ENCODE measurements at places on chromosomes 6 and 20.

- DNase-seq = no peak
Measured at GRCh38 chr20:50876063-50876685, 55.1 kb downstream of the ADNP start.

- no peak for DNase-seq
Measured at GRCh38 chr6:90574610-90575009, 12.3 kb downstream of the MAP3K7 start.

DNA sequence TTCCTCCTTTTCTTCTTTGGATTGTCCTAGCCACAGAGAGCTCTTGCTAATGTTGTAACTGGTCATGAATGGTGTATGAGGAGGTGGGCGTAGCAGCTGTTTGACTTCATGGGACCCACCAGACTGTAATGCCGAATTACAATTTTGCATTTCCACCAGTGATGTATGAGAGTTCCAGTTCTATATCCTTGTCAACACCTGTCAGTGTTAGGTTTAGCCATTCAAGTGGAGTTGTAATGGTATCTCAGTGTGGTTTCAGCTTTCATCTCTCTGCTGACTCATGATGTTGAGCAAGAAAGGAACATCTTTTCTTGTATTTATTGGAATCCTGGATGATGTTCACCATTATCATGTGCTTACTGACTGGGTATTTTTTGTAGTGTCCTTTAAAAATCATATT lies 5.1 kb downstream of the IGF2R start:
- DNase-seq = no peak

- DNase-seq = peak; percentile 28
Measured at GRCh38 chr6:170294298-170294730, 3.4 kb upstream of the DLL1 start.

- DNase-seq = no peak
Measured at GRCh38 chr6:56714982-56715456, 72.3 kb upstream of the DST start.

DNA sequence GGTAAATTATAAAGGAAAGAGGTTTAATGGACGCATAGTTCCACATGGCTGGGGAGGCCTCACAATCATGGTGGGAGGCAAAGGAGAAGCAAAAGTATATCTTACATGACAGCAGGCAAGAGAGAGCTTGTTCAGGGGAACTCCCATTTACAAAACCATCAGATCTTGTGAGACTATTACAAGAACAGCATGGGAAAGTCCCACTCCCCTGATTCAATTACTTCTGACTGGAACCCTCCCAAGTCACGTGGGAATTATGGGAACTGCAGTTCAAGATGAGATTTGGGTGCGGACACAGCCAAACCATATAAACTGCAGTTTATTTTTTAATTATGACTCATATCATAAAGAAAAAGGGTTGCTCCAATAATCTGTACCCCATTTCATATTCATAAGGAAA lies 22.3 kb upstream of the HLA-DQA2 start:
- no peak for DNase-seq

DNA sequence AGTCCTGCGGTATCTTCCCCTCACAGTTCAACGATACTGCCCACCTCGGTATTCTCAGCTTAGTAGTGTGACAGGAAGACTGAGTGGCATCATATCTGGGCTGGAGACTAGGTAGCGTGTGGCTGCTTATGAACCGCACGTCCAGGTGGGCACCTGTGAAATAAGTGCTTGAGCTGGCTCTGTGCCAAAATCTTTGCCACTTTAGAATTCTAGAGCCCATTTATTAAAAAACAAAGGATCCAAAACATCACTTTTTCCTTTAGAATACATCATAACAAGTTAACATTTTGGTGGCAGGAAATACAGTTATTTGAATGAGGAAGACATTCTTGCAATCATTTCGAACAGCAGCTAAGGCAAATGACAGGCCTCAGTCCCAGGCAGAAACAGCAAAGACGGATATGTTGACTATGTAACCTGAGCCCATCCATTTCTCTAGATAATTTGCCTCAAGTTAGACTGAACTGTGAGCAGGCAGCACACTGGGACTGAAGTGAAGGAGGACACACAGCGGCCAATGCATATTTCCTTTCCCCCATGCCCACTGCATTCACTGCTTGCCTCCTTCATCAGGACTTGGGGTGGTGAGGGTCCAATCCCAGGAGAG lies 136.6 kb downstream of the GMDS start:
- no peak for DNase-seq

- DNase-seq = no peak
Measured at GRCh38 chr6:38319256-38320212, 320.2 kb downstream of the BTBD9 start.

DNA sequence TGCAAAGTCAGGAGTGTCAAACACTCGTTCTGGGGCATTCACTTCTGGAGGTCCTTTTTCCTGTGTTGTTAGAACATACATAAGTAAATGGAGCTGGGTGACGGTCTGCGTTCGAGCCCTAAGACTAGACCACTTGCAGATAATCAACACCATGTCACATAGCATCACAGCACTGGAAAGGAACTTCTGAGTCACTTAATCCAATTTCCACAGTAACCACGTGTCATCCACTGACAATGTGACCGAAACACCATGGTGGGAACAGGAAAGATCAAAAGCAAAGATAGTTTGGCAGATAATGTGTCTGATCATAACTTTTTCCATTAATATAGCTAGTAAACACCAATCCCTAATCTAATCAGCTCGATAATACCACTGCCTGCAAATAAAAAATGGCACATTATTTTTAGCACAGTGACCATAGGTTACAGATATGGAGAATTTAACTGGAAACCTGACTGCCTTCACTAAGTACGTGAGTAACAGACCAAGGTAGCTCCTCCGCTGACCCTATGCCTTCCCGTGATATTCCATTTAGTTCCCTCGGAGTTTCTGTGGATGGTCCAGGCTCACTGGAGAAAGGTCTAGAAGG lies 34.8 kb downstream of the WRNIP1 start:
- DNase-seq = no peak

DNA sequence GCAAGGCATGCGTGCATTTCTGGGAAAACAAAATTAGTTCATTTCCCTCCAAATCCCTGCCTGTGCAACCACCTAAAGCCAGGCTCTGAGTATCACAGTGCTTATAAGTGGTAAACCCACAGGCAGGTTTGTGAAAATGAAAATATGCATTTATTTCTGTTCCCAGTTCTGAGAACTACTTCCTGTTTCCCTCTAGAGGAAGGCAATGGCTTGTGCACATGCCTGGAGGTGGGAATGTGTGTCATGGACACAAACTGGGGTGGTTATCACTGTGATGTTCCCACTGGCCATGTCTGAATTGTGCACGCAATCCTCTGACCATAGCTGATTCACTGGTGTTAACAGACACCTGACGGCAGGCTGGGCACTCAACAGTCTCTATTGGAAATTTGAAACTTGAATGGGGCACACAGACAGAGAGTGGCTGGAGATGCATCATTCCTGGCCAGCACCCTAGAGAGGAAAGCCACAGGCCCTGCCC lies 26.3 kb downstream of the FAM110A start:
- DNase-seq = no peak

GRCh38 chr20:32440069-32440757 lies 82.1 kb downstream of the ASXL1 start:
- DNase-seq = no peak

GRCh38 chr6:1057490-1058135 lies 254.3 kb upstream of the FOXQ1 start:
- DNase-seq = no peak
